Gastroesophageal sphincter (tissue), 4 donors: ENCODE measurements at places on chromosomes 13 and 19.

GRCh38 chr13:49629947-49630346 is 1.6 kb downstream of the ARL11 start:
- ATAC-seq: no peak

DNA sequence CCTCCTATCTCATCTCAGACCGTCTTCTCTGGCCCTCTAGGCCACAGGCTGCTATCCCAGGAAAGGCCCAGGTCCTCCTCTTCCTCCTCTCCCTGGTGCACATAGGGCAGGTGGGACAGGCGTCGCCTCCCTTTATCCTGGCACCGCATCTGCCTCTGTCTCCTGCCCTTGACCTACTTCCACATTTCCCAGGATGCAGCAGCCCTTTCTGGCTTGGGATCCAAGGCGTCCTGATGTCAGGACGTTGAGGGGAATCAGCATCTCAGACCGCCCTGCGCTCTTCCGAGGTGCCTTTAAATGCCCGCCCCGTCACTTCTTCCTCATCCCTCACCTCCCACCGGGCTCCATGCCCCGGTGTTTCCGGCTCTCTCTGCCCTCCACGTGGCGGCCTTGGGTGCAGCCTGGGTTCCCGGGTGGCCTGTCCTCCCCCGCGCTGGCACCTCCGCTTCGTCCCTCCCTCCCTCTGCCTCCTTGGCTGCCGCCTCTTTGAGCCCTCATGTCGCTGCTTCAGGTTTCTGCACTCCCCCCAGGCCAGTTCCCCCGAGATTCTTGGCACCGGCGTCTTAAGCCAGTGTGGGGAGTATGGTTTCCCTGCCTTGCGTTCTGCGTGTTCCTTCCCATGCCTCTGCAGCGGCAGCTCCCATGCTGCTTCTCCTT is 66.3 kb downstream of the KDM4B start:
- ATAC-seq: no peak

DNA sequence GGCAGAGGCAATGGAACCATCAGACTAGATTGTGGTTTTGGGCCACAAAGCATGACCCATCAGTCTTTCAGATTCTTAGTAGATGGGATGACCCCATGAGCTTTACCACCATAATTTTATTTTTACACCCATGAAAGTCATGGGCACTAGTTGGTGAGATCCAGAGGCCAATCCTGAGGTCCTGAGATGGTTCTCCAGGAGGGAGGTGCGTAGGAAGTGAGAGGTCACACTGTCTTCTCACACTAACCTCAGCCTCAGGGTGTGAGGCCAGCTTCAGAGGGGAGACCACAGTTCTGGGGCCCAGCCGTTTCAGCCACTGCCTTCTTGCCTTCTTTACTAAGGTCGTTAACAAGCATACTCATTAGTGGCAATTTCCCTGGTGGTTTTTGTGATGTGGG is 106.4 kb downstream of the AKAP11 start:
- ATAC-seq: no peak

DNA sequence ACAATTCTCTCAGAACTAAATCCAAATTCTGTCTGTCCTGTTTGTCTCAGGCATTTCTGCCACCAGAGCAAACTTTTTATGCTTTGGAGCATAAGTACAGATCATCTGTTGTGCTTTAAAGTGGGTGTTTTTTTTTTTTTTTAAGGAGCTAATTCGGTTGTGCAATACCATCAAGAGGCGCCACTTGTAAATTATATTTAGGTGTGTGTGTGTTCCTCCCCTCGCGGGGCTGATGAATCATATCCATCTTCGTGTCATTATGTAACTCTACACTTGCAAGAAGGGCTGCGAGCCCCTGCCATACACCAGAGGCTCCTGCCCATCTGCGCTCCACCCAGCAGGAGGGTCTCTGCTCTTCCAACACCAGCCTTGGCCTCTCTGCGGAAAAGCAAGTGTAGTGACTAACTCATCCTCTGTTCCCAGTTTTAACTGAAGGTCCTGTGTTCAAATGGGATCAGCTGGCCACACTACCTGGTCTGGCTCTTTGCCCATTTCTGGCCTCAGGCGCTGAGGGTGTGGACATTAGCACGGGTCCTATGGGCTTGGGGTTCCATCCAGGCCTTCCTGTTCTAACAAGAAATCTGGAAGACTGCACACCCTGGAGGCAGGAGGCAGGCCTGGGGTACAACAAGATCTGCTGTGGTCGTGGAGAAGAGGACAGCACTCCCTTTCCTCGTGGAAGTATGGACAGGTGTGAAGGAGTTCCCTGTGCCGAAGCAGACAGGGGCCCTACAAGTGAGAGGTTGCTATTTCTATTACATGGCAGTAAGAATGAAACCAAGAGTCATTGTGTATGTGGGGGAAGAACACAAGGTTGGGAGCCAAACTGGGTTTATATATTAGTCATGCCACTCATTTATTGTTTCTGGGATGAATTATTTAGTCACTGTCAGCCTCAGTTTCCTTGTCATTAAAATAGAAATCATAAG is 96.1 kb upstream of the MBNL2 start:
- ATAC-seq: peak; percentile 61

- no peak for ATAC-seq
Measured at GRCh38 chr13:112095354-112095753, 28.4 kb downstream of the SOX1 start.

- peak; percentile 35 for ATAC-seq
Measured at GRCh38 chr13:113322043-113322461, 25.0 kb downstream of the LAMP1 start.

DNA sequence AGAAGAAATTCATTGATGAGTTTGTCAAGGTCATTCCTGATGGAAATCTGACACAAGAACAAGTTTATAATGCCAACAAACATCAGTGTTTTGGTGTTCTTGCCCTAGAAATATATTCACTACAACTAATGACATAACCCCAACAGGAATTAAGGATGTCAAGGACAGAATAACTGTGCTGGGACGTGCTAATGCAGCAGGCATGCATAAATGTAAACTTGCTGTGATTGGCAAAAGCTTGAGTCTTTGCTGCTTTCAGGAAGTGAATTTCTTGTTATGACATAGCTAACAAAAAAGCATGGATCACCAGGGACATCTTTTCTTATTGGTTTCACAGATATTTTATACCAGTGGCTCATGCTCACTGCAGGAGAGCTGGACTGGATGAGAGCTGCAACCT is 144.6 kb downstream of the KCTD12 start:
- no peak for ATAC-seq
